BE2C (cell line): ENCODE measurements at places on chromosomes 4 and X.
A peak's percentile ranks its signal among the peaks of the same experiment; 100 is the strongest.

GRCh38 chrX:72540318-72540717, 32.3 kb downstream of the HDAC8 start:
- DNase-seq: no peak

DNA sequence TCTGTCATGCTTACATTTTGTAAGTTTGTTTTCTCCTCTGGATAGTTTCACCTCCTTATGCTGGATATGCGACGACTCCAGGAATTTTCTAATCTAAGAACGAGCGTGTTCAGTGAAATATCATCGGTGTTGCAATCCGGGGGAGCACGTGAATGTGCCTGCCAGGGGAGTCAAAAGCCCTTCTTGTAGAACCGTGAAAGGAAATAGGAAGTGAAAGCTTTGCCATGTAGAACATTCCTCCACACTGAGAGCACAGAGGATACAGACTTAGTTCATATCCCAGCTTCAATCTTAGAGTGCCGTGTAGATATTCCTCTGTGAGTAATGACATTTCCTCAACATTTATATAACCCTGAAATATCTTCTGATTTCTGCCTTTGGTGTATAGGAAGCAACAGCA, 121.2 kb downstream of the VEGFC start:
- DNase-seq: no peak

- DNase-seq: no peak
Measured at GRCh38 chrX:19760345-19760744, 127.1 kb downstream of the SH3KBP1 start.

DNA sequence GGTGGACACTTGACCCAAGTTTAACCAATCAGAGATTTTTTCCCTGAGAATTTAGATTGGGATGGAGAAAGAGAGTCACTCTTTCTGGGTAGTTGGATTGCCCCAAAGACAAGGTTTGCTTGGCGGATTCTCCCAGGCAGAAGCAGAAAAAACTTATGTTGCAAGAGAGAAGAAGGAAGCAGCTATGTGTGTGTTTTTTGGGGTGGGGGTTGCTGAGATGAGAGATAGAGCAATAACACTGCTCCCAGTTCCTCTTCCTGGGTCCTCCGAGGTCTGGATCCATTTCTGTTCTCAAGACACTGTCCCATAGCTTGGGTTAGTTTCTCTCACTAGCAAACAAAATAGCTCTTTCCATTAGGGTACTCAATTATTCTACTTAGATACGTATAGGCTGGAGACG, 222.1 kb downstream of the STIM2 start:
- no peak for DNase-seq

DNA sequence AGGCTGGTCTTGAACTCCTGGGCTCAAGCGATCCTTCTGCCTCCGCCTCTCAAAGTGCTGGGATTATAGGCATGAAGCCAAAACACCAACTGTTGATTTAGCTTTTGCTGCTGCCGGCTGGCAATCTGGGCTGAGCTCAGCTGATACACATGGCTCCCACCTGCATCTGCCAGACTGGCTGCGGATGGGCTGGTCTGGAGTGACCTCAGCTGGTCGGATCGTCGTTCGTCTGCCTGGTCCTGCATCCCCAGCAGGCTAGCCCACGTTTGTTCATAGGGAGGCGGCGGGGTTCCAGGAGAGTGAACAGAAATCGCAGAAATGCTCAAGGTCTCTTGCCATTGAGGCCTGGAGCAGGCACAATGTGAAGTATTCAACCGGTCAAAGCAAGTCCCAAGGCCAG, 74.4 kb upstream of the DDX3X start:
- DNase-seq: peak; percentile 49

GRCh38 chr4:76990288-76991080, 40.9 kb downstream of the SEPTIN11 start:
- DNase-seq: no peak

- no peak for DNase-seq
Measured at GRCh38 chr4:17385403-17385802, 126.5 kb downstream of the QDPR start.

DNA sequence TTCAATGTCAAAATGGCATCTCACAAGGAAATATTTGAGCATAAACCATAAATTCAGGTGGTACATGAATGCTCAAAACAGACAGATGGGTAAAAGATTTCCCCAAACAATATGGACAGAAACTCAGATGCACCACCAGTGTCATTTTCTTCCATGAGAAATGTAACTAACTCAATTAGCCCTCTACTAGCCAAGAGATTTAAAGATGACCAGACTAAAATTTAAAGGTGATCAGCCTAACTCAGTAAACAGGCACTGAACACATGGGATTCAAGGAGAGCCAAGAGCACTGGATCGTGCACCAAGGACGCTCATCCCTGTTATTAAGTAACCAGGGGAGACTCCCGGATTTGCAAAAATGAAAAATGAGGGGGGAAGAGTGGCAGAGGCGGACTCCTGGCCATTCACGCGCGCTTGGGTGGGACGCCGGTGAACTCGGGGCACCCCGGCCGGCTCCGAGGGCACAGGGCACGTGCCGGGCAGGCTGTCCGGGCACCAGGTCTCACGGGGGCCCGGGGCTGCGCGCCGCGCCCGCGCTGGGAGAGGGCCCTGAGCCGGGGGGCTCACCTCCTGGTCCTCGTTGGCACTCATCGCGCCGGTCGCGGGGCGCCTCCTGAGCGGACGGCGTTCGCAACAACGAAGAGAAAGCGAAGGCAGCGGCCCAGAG, 490 bp downstream of the RWDD4 start:
- peak; percentile 17 for DNase-seq

GRCh38 chrX:134715930-134716619, 57.8 kb upstream of the PLAC1 start:
- no peak for DNase-seq

- DNase-seq: no peak
Measured at GRCh38 chrX:15465347-15465746, 27.8 kb downstream of the PIR start.

DNA sequence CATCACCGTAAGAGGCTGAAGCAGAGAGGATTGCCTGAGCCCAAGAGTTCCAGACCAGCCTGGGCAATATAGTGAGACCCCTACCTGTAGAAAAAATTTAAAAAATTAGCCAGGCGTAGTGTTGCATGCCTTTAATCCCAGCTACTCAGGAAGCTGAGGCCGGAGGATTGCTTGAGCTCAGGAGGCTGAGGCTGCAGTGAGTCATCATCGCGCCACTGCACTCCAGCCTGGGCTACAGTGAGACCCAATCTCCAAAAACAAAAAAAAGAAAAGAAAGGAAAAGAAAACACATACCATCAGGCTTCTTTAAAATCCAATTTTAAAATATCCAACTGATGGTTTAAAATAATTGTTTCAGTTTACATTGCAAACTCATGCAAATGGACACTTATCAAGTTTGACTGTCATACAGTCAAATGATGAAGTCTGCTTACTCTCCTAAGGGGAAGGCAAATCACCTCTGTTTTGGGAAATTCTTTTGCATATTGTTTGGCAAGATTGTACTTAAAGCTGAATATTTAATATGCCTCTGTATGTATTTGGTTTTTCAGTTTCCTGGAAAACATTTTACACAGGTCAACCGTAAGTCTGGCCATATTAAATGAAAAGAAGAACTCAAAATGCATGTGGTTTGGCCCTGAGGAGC, 23.7 kb upstream of the TENM3 start:
- no peak for DNase-seq

DNA sequence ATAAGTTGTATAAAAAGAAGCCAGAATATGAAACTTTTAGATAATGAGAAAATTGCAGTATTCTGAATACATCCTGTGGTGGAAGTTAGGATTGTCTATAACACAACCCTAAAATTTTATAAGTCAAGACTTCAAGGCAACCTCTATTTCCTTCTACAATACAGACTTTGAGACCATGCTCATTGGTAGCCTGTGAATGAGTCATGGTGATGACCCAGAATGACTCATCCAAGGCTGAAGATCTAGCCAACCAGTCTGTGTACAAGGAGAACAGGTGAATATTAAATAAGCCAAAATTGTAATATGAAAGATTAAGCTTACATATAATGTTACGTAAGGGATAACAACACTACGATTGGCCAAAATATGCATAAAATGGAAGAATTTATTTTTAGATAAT, 475.9 kb upstream of the GALNT7 start:
- no peak for DNase-seq

GRCh38 chr4:6380746-6381410, 91.5 kb downstream of the PPP2R2C start:
- DNase-seq: no peak

- DNase-seq: no peak
Measured at GRCh38 chr4:7058792-7059191, 9.1 kb downstream of the GRPEL1 start.

DNA sequence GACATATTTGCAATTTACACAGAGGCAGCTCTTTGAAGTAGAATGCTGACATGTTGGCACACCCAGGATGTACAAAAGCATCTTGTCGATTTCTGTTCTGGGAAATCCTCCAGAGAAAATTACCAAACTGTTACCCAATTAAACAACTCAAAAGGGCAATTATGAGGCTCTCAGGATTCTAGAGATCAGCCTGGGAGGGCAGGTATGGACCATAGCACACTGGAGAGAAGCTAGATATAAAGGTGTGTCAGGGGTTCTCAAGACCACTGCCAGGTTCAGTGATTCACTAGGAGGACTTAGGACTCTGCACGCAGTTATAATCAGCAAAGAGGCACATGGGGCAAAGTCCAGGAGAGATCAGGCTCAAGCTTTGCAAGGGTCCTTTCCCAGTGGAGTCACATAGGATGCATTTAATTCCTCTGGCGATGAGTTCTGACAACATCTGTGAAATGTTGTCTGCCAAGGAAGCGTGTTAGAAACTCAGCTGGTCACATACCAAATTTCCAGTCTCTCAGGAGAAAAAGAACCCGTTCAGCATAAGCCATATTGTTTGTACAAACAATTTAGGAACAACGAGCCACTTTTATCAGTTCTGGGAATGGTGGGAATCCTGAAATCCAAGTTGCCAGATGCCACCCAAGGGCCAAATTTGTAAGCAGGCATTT, 100.8 kb downstream of the SYTL5 start:
- DNase-seq: no peak

DNA sequence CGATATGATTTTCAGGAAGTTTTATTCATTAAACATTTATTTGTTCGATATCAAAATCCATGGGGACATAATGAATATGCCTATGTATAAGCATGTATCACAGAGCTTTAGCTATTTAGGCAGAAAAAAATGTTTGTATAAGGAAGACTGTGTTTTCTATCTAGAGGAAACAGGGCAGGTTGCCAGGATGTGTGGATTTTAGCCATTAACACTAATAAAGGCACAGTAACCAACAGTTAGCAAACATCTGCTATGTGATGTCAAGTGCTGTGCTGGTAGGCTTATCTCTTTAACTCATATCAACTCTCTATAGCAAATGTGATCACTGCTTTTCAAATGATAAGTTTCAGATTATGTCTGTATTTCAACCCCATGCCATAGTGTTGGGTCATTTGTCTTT, 708.9 kb upstream of the HS3ST1 start:
- no peak for DNase-seq

DNA sequence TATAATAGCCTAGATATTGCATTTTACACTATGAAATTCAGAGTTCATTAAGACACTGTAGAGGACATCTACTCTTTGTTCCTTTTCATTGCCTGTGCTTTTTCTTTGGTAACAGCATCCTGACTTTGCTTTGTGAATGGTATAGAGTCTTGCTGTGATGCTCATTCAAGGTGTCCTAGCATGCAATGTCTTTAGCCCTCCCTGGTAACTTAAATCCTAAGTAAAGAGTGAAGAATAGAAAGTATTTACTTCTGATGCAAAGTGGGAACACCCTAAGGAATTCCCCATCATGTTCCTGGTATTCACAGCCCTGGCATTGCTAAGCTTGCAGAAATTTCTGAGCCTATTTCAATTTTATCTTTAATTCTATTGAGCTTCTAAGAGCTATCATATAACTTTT, 400.1 kb downstream of the FAT4 start:
- no peak for DNase-seq

DNA sequence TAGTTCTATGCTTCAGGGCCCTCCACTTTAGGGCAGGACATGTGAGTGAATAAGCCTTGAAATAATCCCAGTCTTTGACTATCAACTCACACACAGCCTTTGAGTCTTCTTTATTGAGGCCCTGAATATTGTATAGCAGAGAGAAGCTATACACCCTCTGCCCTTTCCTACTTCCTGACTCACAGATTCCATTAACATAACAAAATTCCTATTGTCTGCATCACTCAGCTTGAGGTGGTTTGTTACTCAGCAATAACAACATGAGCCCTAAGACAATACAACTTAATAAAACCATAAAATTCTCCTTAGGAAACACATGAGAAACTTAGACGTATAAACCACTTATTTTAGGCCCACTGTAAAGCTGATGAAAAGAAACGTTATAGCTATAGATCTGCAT, 680.3 kb upstream of the DIAPH2 start:
- DNase-seq: no peak

- no peak for DNase-seq
Measured at GRCh38 chrX:5250106-5250505, 978.6 kb downstream of the NLGN4X start.

GRCh38 chr4:101284546-101284945, 62.8 kb downstream of the PPP3CA start:
- no peak for DNase-seq

GRCh38 chrX:129957241-129958082, 25.0 kb upstream of the BCORL1 start:
- DNase-seq: peak; percentile 66
